T-cell (primary cell): ENCODE measurements at places on chromosomes 11 and 22.

- peak; percentile 45 for DNase-seq
Observed at GRCh38 chr11:122746050-122746478, 90.5 kb downstream of the UBASH3B start.

DNA sequence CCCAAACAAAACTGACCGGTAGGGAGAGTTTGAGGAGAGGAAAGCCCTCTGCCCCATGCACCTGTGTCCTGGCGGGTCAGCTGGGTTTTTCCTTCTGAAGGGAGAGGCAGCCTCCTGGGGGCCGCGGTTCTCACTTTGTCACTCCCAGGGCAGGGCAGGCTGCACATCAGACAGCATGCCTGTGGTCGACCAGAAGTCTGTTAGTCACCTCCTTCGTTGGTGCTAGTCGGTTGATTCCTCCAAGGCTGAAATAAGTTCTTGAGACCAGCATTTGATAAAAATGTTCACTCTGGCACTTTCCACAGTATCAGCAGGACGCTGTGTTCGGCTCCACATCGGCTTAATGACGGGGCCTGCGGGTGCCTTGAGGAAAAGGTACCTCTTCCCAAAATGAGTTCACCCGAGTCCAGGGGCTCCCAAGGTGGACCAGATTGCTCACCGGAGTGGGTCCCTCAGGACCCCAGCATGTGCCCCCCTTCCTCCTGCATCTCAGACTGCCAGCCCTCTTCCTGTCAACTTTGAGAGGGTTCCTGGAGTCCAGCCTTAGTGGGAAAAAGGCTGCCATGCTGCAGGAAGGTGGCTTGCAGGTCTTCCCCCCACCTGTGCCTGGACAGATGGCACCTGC, 373.7 kb upstream of the B3GAT1 start:
- no peak for DNase-seq

- no peak for DNase-seq
Observed at GRCh38 chr11:72330131-72330727, 86.3 kb upstream of the PHOX2A start.

- no peak for DNase-seq
Observed at GRCh38 chr11:4560467-4560866, 15.5 kb downstream of the OR52M1 start.

- no peak for DNase-seq
Observed at GRCh38 chr11:117818041-117818873, 6.3 kb downstream of the FXYD2 start.

DNA sequence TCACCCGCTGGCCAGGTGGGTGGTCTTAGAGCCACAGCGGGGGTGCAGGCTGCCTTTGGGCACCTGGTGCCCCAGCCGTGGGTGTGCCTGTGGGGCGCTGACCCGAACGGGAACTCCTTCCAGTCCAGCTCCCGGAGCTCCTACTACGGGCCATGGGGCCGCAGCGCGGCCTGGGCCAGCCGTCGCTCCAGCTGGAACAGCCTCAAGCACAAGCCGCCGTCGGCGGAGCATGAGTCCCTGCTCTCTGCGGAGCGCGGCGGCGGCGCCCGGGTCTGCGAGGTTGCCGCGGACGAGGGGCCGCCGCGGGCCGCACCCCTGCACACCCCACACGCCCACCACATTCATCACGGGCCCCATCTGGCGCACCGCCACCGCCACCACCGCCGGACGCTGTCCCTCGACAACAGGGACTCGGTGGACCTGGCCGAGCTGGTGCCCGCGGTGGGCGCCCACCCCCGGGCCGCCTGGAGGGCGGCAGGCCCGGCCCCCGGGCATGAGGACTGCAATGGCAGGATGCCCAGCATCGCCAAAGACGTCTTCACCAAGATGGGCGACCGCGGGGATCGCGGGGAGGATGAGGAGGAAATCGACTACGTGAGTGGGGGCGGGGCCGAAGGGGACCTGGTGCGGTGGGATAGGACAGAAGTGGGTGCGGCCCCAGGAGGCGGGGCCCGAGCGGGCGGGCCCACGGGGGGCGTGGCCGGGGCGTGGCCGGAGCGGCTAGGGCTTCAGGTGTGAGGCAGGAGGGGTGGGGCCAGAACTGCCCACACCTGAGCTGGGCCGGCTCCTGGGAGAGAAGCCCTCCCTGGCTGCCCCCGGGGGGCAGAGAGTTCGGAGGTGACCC, 91.5 kb downstream of the CACNA1I start:
- peak; percentile 84 for DNase-seq

DNA sequence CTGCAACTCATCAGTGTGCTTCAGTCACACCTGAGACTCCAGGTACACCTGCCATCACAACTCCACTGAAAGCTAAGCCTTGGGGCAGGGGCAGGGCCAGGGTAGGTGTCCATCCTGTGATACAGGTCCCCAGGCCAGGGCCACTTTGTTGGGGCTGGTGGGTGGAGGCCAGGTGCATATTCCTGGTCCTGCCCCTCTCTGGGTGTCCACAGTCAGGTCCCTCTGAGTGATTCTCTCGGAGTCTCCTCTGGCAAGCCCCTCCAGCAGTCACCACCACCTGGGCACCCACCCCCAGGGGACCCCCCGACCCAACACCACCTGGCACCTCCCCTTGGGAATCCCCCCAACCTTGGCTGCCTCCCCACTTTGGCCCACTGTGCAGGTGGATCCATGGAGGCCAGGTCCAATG, 9.5 kb upstream of the ACR start:
- DNase-seq, result no peak

DNA sequence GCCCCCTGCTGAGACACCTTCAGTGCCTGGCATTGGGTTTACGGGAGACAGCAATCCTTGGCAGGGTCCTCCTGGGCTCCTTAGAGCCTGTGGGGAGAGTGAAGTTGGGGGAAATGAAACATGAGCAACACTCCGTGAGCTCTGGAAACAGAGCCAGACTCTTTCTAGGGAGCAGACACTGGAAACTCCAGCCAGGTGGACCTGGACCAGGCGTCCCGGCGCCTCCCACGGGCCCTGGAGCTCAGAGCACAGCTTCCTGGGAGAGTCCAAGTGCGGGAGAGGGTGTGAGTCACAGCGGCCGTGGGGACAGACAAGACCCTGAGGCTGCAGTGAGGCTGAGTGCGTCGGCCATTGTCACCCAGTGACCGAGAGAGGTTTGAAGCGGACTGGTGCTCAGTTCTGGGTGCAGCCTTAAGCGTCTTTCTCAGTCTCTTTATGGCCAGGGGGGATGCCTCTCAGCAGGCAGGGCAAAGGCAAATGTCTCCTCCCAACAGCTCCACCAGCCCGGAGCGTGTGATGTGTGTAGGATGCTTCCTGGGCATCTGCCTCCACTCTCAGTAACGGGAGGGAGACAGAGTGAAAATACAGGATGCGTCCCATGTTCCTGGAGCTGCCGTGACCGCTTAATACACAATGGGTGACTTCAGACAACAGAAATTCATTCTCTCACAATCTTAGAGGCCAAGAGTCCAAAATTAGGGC, 399.2 kb downstream of the SHANK2 start:
- no peak for DNase-seq

GRCh38 chr11:67439321-67440228, 2.1 kb upstream of the PTPRCAP start:
- DNase-seq, result no peak

DNA sequence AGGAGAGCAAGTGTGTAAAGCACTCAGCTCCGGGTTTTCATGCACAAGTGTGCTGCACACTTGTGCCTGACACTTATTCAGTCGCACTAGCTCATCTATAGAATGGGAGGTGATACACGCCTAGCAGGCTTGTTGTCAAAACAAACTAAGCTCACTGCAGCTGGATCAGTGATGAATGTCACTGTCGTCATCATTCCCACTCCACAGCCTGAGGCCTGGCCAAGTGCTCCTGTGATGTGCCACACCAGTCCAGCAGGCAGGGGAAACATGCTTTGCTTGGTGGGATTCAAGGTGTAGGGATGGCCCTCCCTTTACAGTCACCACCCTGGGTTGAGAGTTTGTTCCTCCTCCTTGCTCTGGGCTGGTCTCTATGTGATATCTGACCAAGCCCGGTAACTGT, 6.8 kb downstream of the MPST start:
- no peak for DNase-seq

- no peak for DNase-seq
Observed at GRCh38 chr11:9660886-9661285, 3.0 kb upstream of the SWAP70 start.

DNA sequence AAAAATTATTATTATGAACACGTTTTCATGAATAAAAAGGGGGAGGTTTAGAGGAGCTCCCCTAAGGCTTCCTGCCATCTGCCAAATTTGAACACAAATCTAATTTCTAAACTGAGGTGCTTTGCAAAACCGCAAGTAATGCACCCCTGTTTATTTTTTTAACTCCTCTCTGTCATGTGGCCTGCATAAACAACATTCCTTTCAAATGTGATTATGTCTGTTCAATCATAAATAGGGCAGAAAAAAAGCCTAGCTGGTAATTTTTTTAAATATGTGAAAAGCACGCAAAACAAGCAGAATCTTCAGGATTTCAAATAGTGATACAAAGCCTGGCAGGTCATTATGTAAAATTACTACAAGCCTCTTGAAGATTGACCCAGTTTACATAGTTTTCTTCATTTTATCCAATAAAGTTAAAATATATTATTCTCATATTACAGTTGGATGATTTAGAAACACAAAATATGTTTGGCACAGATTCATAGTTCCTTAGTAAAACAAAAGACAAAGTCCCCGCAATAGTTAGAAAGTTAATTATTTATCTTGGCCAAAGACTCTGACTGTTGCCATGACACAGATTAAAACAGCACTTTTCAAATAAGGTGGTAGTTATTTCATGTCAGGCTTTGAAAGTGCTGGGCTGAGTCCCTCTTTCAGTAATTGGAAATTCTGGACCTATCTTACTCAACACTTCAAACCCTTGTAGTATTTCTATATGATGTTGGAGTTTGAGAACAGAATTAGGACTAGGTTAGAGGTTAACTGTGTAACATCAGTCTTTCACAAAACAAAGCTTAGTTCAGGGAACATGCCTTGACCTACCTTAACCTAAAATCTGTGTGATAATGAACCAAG, 200.3 kb upstream of the MPPED2 start:
- DNase-seq, result no peak

DNA sequence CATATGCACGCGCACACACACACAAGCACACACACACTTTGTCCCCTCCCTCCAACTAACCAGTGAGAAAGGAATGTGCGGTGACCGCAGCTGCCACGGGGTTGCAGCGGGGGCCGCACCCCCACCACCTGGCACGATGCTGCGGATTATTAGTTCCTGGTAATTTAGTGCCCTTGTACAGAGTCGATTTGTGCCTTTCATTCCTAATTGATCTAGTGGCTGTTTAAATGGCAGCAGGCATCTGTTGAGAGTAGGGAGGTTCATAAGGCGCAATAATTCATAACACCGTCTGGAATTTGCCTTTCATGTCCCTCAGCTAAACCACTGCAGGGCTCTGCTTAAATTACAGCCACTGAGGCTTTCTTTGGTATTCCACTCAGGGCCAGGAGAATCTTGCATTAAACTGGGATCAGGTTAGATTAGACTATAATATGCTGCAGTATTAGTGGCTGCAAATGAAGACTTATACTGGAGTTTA, 113.7 kb downstream of the FEZ1 start:
- no peak for DNase-seq

GRCh38 chr11:117345039-117345438, 17.4 kb downstream of the CEP164 start:
- DNase-seq, result no peak

DNA sequence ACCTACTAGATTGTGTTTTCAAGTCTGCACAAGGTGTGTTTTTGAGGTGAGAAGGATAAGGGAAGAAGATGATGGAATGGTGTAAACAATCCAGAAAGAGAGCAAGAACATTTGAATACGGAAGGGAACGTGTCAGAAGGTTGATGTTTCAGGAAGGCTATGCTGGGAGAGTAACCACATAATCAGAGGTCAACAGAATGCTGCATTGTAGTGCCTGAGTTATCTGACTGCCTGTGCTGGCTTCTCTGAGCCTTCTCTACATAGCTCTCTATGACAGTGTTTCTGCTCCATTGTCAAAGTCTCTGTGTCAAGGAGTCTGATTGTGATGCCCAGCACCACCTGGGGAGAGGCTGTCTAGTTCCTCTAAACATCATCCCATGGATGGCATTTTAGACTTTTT, 74.1 kb downstream of the CYB5R2 start:
- DNase-seq, result no peak

GRCh38 chr11:122159173-122159721, 43.2 kb upstream of the BLID start:
- no peak for DNase-seq

DNA sequence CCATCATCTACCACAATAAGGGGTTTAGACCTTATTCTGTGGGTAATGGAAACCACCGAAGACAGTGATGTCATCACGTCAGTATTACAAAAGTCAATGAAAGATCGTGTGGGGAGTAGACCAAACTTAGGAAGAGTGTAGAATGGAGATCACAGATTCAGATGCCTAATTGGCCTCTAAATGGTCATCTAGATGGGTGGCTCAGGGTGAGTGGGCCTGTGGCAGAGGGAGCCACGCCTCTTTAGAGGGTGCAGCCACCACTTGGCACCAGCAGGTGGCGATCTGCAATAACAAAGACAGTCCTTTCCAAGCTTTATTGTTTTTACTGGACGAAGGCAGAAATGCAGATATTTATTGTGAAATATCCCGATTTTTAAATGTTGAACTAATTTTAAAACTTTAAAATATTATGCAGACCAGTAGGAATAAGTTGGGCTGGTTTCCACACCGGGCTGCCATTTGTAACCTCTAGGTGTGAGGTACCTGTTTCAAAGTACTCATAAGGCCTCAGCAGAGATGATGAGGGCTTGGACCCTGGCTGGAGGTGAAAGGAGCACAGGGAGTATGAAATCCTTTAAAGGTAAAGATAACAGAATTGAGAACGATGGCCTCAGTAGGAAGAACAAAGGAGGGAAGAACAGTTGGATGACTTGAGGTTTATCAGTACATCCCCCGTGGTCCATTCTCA, 222.0 kb downstream of the DBX1 start:
- peak; percentile 11 for DNase-seq

GRCh38 chr11:65096926-65097325, 912 bp downstream of the VPS51 start:
- DNase-seq, result no peak

DNA sequence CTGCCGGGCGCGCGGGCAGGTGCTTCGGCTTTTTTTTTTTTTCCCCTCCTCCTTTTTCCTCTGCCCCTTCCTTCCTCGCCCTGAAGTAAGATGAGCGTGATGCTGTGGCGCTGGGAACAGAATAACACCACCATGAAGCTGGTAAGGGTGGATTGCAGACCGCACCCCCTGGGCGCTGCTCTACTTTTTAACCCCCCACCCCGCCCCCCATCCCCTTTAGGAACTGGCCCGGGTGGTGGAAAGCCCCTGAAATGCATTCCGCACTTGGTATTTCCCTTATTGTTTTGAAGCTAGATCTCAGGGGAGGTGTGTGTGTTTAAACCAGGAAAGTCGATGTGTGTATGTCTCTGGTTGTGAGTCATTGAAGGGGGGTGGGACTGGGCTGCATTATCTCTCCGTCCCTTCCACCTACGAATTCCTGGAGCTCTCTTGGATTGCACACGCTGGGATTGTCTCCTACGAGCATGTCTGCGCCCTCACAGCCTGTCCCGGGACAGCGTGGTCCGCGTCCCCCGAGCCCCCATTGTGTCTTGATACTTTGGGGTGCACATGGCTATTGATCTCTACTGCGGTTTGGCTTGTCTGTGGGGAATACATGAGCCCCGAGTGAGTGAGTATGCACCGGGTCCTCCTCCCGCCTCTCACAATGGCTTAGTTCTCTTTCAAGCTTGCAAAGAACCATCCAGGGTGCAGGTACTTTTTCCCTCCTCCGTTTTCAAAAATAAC, 64.9 kb downstream of the NAV2 start:
- no peak for DNase-seq
